Activated gamma-delta T cell (primary cell): ENCODE measurements at places on chromosomes 3 and 15.

GRCh38 chr15:83163032-83163431 lies 44.6 kb downstream of the HDGFL3 start:
- no peak for DNase-seq

GRCh38 chr3:52547143-52547542 lies 10.7 kb downstream of the UQCC5 start:
- no peak for DNase-seq

DNA sequence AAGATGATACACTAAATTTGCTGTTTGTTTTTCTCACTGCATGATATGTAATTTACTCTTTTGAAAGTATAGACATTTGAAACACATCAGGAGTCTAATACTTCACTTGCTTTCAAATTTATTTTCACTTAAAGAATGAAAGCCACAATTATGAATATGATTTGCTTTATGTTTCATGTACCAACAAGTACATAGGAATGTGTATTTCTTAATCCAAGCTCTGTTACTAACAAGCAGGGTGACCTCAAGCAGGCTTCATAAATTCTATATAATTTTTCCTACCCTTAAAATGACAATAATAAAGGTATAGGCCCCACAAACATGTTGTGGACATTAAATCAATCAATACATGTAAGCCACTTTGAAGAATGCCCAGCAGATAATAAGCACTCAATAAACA lies 170.2 kb upstream of the P2RY1 start:
- DNase-seq, result no peak

DNA sequence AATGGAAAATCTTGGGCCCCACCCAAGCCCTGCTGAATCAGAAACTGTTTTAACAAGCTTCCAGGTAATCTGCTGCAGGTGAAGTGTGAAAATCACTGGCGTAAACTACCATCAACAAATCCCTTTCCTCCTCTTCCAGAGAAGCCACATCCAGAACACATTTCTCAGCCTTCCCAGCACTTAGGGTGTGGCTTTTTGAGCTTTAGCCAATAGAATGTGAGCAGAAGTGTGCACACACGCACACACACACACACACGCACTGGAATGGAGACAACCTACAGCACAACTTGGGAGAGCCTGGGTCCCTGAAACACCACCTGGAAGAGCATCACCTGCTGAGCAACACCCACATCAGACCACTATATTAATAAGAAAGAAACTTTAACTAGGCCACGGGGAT lies 98.6 kb downstream of the OSBPL10 start:
- no peak for DNase-seq

DNA sequence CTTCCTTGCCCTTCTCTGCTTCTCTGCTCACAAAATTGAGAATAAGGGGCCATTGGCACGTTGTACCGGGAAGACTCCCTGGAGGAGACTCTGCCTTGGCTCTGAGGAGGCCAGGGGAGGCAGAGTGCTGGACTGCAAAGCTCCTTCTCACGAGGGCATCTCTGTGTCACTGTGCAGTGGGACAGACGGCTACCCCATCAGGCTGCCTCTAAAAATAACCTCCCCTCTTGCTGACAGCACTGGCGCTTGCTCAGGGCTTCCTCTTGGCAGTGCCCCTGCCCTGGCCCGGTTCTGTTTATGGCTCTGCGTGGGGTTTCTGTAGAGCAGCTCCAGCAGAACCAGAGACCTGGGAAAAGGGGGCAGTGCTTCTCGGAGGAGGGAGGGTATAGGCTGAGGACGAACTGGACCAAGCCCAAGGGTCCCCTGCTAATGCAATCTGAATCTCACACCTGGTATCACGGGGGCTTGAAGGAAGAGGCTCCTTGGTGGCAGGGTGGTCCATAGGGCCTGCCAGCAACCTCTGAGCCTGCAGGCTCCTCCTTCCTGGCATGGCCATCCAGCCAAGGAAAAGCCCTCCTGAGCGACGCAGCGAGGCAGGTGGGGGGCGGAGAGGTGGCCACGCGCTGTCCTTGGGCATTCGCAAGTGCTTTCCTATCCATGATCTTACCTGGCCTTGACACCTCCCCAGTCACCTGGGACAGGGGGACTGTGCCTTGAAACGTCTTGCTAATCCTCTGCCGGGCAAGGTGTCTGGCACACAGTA lies 63.3 kb upstream of the TLE3 start:
- no peak for DNase-seq

GRCh38 chr3:87349833-87350232 lies 73.4 kb upstream of the POU1F1 start:
- no peak for DNase-seq

- DNase-seq, result no peak
These were observed 33.5 kb downstream of the BCL2L10 start for GRCh38 chr15:52078876-52079700.

- no peak for DNase-seq
These were observed 68.0 kb downstream of the ATP11B start for GRCh38 chr3:182861348-182861747.
